ENCODE measurements at places on chromosomes 6 and 20.

GRCh38 chr6:87494761-87495422 lies 22.1 kb downstream of the SLC35A1 start:
- no peak for DNase-seq

DNA sequence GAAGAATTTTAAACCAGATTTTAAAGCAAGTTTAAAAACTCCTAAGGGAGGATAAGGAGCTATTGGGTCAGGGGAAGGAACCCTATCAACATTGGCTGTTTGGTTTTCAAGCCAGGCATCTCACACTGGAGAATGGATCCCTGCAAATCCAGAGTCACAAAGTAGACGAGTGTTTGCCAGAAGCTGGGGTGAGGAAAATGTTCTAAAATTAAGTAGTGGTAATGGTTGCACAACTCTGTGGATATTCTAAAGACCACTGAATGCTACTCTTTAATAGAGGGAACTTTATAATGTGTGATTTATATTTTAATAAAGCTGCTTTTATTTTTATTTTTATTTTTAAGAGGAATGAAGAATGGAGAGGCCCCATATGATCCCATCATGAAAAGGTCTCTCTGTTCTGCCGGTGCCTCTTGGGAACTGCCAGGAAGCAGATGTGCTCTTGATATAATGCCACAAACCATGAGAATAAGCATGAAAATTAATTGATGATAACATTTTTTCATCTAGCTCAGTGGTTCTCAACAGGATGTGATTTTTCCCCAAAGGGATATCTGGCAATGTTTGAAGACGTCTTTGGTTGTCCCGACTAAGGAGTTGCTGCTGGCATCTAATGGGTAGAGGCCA lies 379.0 kb upstream of the CNR1 start:
- DNase-seq, result no peak

- DNase-seq, result no peak
These were observed 596.7 kb downstream of the EPM2A start for GRCh38 chr6:145138469-145139139.

GRCh38 chr20:38935285-38935684 lies 9.1 kb downstream of the FAM83D start:
- no peak for DNase-seq

DNA sequence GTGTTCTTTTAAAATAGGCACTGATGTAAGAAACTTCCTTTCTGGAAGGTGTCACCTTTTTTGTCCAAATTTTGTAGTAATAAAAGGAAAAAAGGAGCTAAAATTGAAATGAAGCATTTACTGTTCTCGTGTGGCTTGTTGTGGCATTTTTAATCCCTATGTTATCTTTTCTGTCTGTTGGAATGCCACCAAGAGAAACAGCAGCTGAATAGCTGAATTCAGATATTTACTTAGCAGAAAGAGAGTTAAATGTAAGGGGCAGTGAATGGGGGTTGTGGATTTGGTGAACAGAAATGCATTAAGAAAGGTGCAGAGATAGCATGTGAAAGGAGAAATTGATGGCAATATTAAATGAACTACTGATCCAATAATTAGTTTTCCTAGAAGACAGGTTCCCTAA lies 573.6 kb upstream of the EPHA7 start:
- DNase-seq, result no peak

DNA sequence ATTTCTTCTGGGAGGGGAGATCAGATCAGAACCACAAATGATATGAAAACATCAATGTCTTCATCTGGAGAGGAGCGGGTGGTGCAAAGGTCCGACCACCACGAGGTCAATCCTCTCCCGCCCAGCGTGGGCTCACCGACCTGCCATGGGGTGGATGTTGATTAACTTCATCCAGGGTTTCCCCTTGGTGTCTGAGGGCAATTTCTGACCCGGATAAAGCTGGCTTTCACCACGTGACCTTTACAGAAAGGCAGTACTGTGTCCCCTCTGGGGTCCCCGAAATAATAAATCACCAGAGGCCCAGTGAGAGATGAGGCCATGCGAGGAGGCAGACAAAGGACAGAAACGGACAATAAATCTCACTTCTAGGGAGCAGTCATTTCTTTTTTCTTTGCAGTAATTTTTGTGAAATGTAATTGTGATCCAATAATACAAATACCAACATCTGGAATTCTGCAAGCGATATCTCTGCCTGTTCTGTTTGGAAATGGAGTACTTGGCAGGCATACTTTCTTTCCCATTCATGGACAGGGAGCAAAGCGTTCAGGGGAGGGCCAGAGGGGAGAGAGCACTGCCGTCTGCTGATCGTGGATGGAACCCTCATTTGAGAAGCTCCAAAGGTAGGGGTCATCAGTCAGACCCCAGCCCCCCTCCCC lies 55.1 kb upstream of the APCDD1L start:
- no peak for DNase-seq

- no peak for DNase-seq
These were observed 9.2 kb downstream of the SMIM28 start for GRCh38 chr6:138386897-138387296.

- no peak for DNase-seq
These were observed 94.8 kb upstream of the CNKSR3 start for GRCh38 chr6:154605178-154605881.

DNA sequence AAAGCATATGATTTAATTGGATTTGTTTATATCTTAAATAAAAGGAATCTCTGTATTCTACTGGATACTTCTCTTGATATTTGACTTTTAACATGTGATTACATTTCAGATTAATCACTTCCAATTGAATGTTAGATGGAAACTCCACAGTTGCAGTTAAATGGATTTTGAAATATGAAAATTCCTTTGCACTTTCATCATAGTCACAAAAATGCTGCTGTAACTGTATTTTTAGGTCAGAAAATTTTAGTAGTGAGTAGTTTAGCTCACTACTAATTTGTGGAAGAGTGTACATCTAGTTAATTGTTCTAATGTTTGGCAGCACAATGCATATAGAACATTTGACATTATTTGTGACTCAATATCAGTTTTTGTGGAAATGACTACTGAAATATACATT lies 26.8 kb downstream of the PTCHD4 start:
- no peak for DNase-seq

GRCh38 chr6:128271011-128271410 lies 249.4 kb downstream of the PTPRK start:
- DNase-seq, result no peak

- no peak for DNase-seq
These were observed 634.4 kb upstream of the MMS22L start for GRCh38 chr6:97917369-97917768.

- no peak for DNase-seq
These were observed 73.9 kb downstream of the GFOD1 start for GRCh38 chr6:13413466-13413862.

All from pons (tissue), 1 donor.